ENCODE measurements at places on chromosomes 13 and 19.
A peak's percentile ranks its signal among the peaks of the same experiment; 100 is the strongest.

DNA sequence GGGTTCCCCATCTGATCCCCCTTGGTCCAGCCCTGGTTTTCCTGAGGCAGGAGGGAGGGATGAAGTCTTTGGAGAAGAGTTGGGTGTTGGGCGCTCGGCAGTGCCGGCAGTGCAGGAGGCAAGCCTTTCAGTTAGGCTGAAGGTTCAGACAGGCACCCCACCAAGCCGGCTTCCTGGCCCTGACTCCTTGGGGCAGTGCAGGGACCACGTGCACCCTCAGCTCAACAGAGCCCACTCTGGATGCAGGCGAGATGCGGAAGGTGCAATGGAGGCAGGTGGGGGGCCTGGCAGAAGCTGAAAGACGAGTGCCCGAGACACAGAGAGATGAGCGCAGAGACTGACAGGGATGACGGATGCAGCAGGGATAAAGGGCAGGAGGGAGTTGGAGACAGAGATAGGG, 11.1 kb downstream of the MAMSTR start:
- no peak for DNase-seq

GRCh38 chr19:44809577-44810233, 802 bp downstream of the BCAM start:
- DNase-seq = peak; percentile 57

DNA sequence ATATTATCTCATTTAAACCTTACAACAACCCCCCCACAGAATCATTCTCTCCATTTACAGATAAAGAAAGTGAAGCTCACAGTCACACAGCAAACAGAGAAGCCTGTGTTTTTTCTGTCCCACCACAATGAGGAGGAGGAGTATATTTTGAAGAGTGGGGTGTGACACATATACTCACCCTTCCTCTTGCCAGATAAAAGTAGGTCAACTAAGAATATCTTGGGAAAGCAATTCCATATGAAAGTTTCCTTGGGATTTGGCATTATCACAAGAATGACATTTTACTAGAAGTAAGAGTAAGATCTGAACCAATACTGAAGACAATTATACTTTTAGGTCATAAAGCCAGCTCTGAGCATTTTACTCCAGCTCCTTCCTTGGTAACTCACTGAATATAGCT, 287.5 kb upstream of the HTR2A start:
- DNase-seq = no peak

DNA sequence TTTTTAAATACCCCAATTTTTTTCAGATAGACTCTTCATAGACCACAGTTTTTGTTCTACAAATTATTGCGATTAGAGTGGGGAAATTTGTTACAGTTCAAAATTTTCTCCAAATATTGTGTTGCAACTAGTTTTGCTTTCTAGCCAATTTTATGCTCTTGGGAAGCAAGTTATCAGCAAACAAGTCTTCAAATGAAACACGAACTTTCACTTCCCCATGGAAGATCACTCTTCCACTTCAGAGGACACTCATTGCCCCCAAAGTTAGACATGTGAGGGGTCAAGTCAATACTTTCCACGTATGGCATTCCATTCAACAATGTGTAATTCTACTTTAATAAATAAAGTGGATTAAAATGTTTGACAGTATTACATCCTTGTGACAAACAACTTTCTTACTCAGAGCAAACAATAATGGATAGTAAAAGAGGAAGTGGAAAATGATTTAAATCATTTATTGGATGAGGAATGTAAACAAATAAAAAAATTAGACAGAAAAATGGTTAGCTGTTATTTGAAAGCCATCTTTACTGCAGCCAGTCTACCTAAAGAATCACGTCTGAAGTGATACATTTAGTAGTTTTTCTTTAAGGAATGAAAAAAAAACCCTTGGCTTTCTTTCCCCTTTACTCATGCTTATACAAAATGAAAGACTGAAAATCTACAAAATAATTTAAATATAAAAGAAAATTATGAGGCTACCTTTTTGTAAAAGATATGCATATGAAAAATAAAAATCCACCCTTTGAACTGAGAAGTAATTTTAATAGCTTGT, 41.2 kb upstream of the TNFSF11 start:
- no peak for DNase-seq

DNA sequence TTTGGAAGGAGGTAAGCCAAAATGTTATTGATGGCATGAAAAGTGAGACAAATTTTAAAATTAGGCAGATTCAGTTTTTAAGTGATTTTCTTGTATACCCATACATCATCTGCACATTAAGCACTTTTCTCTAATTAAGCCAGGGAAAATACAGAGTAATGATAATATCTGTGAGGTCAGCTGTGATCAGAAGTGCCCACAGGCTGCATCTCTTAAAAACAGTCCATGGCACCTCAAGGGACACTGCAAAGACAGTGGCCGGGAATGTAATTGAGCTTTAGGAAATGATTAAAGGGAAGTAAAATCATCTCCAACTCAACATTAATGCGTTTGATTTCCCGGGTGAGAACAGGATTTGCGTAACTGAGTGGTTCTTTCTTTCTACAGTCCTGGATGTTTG, 2.0 kb downstream of the COL4A1 start:
- DNase-seq = no peak

GRCh38 chr13:110137680-110138009, 169.3 kb downstream of the COL4A1 start:
- DNase-seq = peak; percentile 89

Measured in NCI-H146 (cell line).